ENCODE measurements at places on chromosomes 11 and 22.

GRCh38 chr22:49152127-49152938, 675.3 kb downstream of the BRD1 start:
- DNase-seq = no peak

DNA sequence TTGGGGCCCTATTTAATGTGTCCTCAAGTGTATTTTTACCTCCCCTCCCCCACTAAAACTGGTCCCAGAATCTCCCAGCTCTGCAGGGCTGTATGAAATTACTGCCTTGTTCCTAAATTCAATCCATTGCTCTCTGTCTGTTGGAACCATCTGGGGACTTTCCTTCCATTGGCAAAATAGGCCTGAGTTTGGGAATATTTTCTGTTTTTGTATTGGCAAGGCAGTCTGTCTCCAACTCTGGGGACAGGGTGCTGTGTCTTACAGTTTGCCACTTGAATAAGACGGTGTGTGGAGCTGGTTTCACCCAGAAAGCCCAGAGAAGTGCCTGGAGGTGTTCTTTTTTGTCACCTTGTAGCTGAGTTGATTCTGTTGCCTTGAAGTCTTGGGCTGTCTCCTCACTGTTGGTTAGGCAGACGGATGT, 1.3 kb downstream of the PACS1 start:
- no peak for DNase-seq

DNA sequence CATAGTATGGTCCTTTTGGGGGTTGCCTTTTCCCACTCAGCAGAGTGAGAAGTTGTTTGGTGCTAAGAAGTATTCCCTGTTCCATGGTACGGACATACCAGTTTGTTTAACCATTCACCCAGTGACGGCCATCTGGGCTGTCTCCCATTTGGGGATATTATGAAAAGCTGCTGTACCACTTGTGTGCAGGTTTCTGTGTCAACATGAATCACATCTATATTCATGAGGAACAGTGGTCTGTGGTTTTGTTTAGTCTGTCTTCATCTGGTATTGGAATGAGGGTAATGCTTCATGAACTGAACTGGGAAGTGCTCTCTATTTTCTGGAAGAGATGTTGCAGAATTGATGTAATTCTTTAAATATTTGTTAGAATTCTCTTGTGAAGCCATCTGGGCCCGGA, 89.5 kb downstream of the TRMU start:
- DNase-seq = peak; percentile 87

DNA sequence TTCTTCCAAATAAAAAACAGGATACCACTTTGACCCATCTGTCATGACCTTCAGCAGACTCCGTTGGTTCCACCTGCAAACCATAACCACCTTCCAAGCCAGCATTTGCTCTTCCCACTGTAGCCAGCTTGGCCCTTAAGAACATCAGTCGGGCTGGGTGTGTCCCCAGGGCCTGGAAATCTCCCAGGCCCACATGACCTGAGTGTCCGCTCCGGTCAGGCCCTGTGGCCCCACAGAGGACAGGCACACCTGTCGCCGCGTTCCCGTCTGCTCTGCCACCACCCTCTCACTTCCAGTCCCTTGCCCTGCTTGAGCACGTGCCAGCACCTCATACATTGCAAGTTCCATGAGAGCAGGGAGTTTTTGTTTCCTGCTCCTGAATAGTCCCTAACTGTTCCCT, 65.7 kb upstream of the PITPNB start:
- no peak for DNase-seq

- no peak for DNase-seq
Observed at GRCh38 chr11:8206251-8207079, 37.6 kb upstream of the RIC3 start.

DNA sequence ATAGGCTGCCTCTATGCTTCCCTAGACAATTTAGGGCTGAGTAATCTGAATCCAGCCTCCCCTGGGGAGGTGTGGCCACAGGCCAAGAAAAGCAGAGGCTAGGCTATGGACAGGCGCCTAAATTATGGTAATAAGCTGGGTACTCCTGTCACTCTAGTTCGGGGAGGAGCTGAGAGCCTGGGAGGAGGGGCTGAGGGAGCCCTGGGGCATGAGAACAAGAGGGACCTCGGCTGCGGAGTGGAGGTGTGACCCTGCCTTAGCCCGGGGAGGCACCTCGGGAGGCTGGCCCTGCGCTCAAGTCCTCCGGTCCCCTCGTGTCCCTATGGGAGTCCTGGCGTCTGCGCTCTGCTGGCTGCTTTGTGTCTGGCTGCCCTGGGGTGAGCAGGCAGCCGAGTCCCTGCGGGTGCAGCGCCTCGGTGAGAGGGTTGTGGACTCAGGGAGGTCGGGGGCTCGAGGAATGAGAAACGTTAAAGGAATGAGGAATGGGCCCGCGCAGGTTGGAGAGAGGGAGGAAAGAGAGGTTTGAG, at the start of gene OTOG:
Gene OTOG, plus strand, starts transcription at position 209 of the 527 bp plus-strand sequence. Its CDS starts 114 bp downstream, at position 323.
- DNase-seq = no peak

GRCh38 chr11:223884-224283, 12.3 kb downstream of the SIRT3 start:
- DNase-seq = no peak

DNA sequence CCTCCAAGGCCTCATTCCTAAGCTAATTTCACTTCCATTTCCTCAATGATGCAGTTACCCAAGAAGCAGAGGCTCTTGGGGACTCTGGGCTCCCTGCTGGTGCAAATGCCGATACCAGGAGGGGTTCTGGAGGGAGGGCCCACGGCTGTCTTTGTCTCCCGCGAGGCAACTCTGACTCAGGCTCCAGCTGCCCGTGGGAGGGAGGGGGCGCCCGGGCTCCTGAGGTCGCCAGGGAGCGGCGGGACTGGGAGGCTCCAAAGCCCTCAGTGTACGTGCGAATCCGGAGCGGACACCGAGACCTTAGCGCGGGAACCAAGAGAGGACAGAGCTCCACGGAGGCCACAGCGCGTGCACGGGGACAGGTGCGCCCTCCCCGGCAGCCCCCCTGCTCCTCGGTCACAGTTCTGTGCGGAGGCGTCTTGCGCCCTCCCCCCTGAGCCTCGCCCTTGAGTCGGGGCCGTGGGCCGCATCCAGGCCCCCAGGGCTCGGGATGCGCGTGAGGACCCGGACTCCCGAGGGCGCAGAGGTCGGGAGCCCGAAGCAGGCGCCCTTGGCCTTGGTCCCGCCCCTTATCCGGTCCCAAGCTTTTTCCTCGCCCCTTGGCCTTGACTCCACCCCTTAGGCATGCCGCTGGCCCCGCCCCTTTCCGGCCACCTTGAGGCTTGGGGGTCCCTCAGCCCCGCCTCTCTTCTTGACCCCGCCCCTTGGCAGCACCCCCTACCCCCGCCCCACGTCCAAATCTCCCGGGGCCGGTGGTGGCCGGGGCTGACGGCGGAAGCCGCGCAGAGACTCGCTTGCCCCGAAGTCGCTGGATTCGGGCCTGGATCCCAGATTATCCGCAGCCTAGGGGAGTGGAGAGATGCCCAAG, 4.7 kb upstream of the SHISA8 start:
- DNase-seq = peak; percentile 45

GRCh38 chr11:75447415-75447814, 14.4 kb upstream of the KLHL35 start:
- DNase-seq = no peak

DNA sequence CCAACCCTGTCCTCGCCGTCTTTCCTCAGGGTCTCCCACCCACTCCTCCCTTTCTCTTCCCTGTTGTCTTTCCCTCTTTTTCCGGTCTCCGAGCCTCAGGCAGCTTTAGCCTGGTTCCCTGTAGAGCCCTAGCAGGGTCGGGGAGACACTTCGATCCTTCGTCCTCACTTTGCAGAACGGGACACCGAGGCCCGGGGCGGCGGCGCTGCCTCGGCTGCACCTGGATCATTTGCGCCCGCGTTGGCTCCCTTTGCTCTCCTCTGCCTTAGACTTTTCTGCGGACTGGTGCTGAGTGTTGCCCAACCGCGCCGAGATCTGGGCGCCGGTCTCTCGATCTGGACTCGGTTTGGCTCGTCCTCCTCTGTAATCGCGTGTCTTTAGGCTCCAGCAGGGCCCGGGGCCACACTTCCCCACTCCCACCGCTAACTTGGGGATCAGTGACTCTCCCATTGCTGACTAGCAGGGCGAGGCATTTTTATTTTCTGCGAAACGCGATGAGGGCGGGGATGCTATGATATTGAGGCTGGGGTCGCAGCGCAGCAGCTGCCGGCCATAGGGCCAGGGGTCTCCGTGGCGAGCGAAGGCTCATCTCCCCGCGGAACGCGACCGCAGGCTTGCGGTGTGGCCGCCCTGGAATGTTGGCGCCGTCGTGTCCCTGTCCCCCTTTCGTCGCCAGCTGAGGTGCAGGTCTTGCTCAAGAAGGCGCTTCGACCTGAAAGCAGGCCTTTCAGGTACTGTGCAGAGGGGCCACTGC, 1.6 kb upstream of the E2F8 start:
- no peak for DNase-seq

DNA sequence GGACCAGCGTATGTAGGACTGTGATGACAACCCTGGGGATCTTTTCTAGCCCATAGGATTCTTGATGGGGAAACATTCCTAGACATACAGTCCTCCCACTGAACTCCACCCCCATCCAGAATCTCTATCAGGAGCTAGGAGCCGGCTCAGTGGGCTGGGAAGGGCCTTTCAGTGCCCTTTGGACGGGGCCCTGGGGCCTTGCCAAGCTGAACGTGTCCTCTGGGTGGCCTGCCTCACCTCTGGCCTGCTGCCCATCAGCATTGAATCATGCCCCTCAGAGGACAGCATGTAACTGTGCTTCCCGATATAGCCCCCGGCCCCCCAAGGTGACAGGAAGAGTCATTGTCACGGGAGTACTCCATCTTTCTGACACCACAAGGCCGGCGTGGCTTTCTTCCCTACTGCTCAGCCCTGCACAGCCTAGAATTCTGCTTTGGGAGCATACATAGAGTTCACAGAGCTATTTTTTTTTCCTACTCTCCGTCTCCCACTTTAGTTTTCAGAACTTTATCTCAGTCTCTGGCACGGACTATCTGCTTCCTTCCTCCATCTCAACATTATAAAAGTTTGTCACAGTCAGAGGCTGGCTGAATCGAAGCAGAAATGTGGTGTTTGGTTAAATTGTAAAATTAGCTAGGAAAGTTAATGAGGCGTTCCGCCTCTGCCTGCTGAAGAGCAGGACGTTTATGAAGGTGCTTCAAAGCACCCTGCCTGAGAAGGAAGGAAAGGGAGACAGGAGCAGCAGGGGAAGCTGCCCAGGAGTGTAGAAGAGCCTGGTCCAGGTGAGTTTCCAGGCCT, 111.9 kb downstream of the ZBTB16 start:
- no peak for DNase-seq

GRCh38 chr11:117538263-117539135, 210.8 kb downstream of the CEP164 start:
- DNase-seq = no peak

DNA sequence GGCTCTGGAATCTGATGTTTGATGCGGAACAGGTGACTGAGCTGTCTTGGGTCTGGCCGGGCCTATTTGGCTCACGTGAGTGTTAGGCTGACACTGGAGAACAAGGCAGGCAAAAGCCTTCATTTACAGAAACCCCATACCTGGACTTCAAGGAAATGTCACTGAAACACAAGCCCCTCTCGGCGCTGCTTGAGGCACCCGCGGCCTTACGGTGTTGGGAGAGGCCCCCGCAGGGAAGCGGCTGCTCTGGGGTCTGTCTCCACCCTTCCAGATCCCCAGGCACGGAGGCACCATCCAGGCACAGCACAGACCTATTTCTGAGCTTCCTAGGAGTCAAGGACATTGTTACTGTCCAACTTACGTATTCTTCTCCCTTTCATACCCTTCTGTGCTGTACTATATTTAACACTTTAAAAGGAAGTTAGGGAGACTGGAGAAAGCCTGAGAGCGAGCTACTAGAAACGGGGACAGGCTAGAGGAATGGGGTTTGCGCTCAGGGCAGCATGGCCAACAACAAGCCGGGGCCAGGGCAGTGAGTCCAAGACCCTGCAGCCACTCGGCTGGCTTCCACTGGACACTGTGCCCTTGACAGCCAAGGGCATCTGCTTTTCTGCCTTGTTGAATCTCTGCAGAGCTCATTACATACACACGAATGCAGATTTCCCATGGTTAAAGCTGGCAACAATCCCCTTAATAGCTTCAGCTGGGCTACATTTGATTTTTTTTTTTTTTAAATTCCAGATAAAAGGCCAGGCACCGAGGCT, 23.8 kb downstream of the DRD4 start:
- no peak for DNase-seq

DNA sequence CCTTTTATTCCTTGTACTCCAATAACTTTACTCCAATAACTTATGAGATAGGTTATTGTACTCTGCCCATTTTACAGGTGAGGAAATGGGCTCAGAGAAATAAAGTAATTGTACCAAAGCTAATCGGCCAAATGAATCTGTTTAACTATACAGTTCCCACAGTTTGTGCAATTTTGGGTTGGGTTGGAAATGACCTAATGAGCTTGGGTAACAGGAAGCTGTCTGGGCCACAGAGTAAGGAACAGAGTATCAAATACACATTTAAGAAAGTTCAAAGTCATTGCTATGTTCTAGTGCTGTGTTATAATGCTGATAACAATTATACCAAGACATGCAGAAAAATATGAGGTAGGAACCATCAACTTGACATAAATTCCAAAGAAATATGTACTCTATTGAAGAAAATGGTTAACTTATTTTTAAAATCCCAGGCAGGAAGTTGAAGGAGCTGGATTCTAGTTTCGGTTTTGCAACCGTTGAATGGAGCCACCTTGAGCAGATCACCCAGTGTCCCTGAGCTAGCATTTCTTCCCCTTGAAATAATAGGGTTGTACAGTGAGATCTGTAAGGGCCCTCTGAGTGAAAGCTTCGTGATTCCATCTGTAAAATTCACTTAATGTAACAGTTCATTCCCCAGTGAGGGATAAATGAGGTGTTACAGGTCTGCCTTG, 360.9 kb upstream of the NARS2 start:
- no peak for DNase-seq

GRCh38 chr11:66529655-66530054, 16.2 kb downstream of the ZDHHC24 start:
- no peak for DNase-seq

DNA sequence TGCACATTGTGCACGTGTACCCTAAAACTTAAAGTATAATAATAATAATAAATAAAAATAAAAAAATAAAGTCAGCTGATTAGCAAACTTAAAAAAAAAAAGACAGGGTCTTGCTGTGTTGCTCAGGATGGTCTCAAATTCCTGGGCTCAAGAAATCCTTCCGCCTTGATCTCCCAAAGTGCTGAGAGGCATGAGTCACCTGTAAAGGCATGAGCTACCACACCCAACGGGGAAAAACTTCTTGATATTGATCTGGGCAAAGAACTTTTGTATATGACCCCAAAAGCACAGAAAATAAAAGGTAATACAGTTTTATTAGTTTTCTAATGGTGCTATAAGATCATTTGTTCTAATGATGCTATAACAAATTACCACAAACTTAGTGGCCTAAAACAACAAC, 46.1 kb downstream of the ENTHD1 start:
- DNase-seq = no peak

DNA sequence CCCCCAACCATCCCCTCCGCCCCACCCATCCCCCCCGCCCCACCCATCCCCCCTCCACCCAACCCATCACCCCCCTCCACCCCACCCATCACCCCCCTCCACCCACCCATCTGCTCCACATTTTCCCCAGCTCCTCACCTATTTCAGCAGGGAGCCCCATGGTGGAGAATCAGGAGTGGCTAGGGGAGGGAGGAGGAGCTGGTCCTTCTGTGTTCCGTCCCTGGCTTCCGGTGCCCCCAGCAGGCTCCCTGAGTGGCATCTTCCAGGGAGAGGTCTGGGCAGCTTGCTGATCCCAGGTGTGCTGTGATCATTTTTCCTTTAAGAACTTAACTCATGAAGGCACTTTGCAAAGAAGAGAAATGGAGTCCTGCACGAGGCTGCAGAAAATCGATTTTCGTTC, 365.8 kb downstream of the TBC1D22A start:
- no peak for DNase-seq

- DNase-seq = no peak
Observed at GRCh38 chr11:16856022-16856471, 117.6 kb downstream of the C11orf58 start.

GRCh38 chr11:124745270-124745834, 5.6 kb downstream of the NRGN start:
- DNase-seq = no peak
